Ammon's horn (tissue), 1 donor: ENCODE measurements at places on chromosomes 3 and 15.
A peak's percentile ranks its signal among the peaks of the same experiment; 100 is the strongest.

DNA sequence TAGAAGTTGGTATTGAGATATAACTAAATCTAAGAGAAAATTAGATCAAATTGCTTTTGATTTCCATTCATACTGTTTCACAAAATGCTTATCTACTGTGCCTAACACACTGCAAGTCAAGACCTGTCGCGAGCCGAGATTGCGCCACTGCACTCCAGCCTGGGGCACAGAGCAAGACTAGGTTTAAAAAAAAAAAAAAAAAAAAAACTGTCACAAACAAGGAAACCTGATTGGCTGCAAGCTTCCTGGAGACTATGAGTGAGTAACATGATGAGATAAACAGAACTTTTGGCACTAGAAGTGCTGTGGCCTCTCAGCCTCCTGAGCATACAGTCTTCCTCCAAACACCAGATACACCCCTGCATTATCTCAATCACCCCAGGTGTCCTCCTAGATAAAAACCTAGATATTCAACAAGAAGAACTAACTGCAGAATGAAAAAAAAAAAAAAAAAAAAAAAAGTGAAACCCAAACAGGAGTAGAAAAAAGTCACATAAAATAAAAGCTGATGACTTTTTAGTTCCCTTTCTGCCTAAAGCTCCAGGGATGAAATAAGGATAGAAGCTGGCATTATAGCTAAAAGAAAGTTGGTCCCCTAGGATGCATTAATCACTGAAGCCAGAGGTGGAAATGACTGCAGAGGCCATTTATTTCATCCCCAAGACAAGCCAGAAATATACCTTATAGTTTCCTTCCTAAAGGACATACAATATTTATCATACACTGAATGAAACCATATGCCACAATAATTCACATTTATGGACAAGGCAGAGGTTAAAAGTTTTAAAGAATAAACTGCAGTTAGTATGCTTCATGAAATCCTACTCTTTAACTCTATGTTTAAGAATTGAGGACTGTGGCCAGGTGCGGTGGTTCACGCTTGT, 82.4 kb downstream of the P3H2 start:
- peak; percentile 9 for DNase-seq

DNA sequence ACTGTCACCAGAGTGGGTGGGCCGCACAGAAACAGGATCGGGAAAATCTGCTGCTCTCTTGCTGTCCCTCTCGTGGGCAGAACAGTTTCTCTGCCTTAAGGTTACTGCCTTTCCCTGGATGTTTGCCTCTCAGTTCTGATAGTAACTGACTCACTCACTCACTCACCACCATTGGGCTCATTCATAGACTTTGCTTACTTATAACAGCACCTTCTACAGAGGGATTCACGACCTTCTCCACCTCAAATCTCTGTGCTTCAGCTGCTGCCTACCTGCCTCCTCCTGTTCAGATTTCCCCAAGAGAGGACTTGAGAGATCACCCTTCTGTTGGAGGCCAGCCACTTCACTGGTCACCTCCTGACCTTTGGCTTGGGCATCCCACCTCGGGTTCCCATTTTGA, 147.7 kb upstream of the ICE2 start:
- DNase-seq: no peak

GRCh38 chr3:177893331-177893730, 642.9 kb upstream of the KCNMB2 start:
- no peak for DNase-seq

DNA sequence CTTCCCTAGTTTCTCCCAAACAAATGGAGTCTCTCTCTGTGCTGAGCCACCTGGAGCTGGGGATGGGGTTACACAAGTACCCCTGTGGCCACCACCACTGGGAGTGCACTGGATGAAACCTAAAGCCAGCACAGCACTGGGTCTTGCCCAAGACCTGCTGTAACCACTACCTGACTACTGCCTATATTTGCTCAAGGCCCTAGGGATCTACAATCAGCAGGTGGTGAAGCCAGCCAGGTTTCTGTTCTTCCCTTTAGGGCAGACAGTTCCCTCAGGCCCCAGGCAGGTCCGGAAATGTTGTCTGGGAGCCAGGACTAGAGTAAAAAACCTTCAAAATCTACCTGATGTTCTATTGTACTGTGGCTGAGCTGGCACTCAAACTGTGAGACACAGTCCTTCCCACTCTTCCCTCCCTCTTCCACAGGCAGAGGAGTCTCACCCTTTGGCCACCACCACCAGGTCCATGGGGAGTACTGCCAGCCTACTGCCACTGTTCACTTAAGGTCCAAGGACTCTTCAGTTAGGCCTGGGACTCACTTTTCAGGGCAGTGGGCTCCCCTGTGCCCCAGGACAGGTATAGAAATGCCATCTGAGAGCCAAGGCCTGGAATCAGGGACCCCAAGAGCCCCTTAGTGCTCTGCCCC, 23.8 kb downstream of the C3orf20 start:
- DNase-seq: no peak

GRCh38 chr15:67136802-67137201, 71.4 kb downstream of the SMAD3 start:
- DNase-seq: no peak

GRCh38 chr15:40493089-40493840, 22.5 kb downstream of the CHST14 start:
- no peak for DNase-seq

DNA sequence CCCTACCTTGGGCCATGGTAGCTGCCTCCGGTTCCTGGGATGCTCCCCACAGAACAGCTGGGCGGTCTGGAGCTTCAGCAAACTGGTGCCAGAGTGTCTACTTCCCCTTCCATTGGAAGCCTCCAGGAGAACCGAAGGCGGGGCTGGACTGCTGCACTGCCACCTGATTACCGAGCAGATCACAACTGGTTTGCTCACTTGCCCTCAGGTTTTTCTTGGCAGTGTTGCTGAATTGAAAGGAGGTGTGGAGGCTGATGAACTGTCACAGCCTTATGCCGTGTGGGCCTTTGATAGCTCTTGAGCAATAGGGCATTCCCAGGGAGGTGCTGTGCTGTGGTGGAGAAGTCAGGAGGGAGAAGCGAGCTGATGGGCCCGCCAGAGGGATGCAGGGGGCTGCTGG, at the start of gene TGM5:
TGM5 (minus strand) TSS at position 95 of the 400 bp plus-strand sequence; CDS start at position 16, 79 bp downstream.
- no peak for DNase-seq

GRCh38 chr3:171807129-171807675, 3.1 kb downstream of the PLD1 start:
- DNase-seq: no peak

DNA sequence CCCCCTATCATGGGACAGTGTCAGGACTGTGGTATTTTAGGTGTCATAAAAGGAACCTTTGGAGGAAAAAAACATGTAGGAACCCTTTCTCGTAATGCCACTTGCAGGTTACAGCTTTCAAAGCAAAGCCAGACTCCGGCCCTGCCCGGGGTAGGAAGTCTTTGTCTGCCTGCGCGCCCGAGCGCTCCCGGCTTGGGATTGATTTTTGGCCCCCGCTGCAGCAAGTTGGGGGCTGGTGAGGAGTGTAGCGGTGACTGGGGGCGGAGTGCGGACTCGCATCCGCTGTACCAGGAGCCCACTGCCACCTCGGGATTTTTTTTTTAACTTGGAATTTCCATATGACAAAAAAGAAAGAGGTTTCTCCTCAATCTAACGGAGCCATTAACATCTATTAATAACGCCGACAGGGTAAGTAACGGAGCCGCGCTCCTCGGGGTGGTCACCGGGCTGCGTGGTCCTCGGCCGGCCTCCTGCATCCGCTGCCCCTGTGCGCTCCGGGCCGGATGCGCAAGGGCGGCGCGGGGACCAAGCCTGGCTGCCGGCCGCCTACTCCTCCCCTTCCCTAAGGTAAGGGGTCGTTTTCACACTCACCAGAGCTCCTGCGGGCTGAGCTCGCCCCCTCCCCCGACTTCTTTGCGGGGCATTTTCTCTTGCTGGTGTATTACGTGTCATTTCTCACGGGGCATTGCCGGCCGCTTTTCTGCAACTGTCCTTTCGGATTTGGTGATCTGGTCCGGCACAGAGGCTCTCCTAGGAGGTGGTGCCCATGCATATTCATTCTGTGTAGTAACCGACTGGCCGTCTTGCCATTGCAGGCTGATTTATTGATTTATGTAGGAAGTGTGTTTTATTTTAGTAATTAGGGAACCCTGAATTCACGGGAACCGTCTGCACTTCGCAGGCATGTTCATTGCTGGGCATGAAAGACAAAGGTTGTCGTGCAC, 219.8 kb upstream of the TOPAZ1 start:
- no peak for DNase-seq
